ENCODE measurements at places on chromosomes 3 and 15.
A peak's percentile ranks its signal among the peaks of the same experiment; 100 is the strongest.

GRCh38 chr3:171824824-171825221 is 14.5 kb upstream of the PLD1 start:
- DNase-seq: no peak

- DNase-seq: no peak
Observed at GRCh38 chr3:8446845-8447244, 54.8 kb upstream of the LMCD1 start.

DNA sequence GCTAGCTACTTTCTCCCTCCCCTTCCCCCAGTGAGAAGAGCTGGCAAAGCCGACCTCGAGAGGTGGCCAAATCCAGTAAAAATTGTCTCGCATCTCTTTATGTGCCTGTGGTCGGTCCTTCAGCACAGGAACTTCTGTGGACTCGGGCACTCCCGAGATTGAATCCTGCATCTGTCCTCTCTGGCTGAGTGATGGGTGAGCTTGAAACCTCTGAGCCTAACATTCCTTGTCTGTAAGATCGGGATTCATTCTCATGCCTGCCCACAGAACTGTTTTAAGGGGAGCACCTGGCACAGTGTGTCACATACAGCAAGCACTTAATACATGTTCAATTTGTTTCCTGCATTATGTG is 11.3 kb downstream of the CX3CR1 start:
- no peak for DNase-seq

- DNase-seq: peak; percentile 4
Observed at GRCh38 chr3:26682406-26682805, 59.8 kb downstream of the LRRC3B start.

DNA sequence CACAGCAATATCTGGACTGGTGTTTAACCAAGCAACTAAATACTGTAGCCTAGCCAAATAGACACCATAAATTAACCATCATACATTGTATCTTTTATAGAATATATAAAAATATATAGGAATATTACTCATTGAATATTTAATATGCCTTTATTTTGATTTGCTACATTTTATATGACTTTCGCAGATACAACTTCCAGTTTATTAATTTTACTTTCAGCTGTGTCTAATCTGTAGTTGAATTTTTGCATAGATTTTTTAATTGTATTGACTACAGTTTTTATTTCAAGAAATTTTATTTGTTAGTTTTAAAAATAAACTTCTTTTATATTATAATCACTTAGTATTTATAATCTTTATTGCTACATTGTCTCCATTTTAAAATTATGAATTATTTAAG is 299.7 kb downstream of the LSAMP start:
- DNase-seq: no peak

DNA sequence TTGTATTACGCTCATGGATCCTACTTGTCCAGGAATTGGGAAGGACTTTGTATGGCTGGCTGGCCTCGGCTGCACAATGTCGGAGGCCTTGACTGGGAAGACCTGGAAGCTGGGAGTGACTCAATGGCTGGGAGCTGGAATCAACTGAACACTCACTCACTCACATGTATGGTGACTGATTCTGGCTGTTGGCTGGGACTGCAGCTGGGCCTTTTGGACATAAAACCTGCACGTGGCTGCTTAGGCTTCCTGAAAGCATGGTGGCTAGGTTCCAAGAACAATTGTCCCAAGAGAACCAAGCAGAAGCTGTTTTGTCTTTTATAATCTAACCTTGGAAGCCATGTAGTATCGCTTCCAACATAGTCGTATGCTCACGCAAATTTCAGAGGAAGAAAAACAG is 38.0 kb upstream of the CMTM8 start:
- DNase-seq: no peak

GRCh38 chr15:92796161-92796611 is 103.9 kb upstream of the CHD2 start:
- no peak for DNase-seq

DNA sequence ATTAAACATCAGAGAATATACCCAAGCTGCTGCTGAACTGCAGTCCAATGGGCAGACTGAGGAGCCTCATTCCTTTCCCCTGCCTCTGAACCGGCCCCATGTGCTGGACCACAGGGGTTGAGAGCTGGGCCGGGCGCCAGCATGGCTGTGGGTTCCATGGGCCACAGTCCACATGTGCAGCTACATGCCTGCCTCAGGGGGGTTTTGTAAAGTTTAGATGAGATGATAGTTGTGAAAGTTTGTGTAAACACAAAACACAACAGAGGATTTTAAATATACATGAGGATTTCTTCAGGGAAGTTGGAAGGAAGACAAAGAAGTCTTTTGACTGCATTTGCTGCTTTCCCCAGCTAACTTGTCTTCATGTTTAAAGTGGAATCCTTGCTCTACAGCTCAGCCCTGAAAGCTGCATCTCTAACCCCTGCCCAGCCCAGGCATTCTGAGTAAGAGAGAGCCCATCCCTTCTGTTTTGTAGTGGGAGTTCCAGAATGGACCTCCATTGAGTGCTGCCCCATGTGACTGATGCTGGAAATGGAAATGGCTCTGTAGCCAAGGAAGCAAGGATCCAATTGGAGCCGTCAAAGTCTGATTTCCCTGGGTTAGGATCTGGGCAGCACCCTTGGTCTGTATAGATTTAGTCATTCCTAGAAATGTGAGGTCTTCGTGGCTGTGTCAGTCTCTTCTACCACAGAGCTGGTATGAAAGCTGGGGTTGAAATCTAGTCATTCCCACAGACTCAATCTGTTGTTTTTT is 17.5 kb downstream of the SLC12A8 start:
- DNase-seq: no peak

- no peak for DNase-seq
Observed at GRCh38 chr3:115022835-115023398, 124.2 kb downstream of the ZBTB20 start.

DNA sequence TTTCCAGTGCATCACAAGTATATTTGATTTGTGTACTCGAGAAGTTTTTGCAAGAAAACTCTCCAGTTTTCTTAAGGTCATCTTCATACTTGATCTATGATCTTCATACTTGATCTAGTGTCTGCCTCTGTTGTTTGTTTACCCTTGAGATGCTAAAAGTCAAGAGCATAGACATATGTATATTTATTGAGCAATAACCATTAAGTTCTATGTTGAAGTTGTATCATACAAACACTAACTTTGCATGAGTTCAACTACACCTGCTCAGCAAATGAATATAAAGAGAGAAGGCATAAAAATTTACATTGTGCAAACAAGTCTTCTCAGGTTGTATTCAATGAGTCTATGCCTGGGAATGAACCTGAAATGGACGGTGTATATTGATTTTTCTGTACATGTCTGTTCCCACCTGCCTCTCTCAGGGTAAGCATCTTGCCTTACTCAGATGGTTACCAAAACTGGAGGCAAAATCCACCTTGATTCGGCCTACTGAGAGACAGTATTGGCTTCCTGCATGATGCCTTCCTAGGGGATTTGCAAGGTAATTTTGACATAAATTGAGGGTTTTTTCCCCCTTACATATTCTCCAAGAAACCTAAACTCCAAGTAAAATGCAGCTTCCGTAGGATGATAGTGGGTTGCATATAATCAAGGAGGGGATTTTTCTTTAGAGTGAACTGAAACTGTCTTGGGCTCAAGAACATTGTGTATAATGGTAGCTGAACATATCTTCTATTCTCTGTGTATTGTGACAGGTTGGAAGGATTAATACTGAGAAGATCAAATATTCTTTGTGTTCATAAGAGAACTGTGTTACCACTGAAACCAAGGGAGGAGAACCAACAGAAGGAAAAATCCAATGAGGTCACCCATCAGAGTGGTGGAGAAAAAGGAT is 110.4 kb downstream of the FILIP1L start:
- no peak for DNase-seq

GRCh38 chr15:96494505-96494904 is 164.0 kb downstream of the NR2F2 start:
- no peak for DNase-seq

DNA sequence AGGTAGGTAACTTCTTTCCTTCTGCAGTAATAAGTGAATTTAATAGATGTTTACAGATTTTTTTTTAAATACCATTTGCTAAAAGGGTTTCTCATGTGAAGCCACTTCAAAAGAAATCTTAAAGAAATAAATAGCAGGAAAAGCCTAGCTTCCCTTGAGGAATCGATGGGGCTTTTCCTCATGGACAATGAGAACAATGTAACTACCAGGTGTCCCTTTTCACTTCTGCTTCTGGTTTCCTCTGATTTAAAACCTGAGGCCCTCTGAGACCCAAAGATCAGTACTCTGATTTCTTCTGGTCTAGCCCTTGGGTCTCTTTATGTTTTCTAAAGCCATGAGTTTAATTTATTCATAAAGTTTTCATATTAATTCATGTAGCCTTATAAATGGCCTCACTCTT is 13.1 kb upstream of the TMEM42 start:
- DNase-seq: no peak

- no peak for DNase-seq
Observed at GRCh38 chr3:159480046-159480445, 508.6 kb upstream of the IL12A start.

- DNase-seq: no peak
Observed at GRCh38 chr3:133746712-133747066, 496 bp downstream of the TF start.

DNA sequence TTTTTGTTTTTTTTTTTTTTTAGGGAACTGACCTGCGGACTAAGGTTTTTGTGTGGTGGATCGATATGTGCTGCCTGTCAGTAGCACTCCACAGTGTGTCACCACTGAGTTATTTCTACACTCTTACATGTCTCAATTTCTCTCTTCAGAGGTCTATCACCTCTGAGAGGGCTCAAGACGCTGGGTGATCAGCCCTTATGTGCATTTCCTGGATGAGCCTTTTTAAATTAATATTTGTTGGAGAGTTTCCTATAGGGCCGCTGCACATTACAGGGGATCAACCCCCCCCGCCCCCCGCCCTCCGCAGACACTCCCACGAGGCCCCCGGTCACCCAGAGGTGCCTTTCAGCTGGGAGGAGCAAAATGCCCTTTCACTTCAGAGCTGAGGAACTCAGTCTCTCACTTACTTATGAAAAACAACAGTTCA is 34.5 kb upstream of the AP4E1 start:
- no peak for DNase-seq

Measured in COR-L47 (cell line).